Stimulated activated CD4-positive, alpha-beta T cell treated with anti-CD3 and anti-CD28 coated beads, Interleukin-12 subunit alpha, Interleukin-12 subunit beta, amount 100 ng/mL, for 4 hours (primary cell): ENCODE measurements at places on chromosomes 3 and 15.

DNA sequence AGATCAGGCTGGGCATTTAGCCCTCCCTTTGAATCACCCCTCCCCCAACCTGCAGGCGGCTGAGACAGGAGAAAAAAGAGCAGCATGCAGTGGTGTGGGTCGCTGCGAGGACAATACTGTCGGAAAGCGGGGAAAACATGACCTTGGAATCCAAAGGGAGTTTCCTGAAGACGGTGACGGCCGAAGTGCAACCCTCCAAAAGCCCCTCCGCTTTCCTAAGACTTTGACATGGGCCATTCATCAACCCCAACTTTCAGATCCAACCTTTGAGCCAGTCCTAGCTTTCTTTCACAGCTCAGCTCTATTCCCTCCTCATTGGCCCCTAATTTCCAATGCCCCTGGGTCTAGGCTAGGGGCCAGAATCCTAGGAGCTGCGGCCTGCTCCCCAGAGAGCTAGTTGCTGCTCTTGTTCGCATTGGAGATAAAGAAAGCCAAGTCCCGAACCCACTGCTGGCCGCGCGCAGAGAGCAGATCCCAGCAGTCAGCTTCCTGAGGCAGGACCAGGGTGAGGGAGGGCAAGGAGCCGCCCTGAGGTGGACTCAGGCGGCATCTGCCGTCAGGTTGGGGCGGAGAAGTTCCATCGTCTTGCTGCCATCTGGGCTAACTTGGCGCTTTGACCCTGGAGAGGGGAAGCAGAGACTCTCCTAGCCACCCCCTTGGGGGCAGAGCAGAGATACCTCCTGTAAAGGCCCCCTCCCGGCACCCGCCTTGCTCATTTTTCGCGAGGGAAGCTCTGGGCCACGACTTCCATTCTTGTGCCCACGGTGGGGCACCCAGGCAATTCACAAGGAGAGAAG, 914 bp downstream of the ZIC4 start:
- DNase-seq = no peak

DNA sequence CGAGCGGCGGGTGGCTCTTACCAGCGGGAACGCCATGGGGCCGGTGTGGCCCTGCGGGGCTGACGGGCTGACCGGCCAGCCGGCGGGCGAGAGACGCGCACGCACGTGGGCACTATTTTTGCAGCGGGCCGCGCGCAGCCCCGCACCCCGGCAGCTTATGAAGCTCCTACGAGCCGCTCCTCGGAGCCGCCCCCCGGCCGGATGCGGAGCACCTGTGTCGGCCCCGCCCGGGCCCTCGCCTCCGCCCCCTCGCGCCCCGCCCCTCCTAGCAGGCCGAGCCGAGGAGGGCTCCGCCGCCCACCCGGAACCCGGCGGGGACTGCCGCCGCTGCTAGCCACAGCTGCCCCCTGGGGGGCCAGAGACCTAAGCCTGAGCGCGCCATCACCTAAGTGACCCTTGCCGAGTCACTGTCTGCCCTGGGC, 683 bp upstream of the CPEB1 start:
- DNase-seq = peak; percentile 56

DNA sequence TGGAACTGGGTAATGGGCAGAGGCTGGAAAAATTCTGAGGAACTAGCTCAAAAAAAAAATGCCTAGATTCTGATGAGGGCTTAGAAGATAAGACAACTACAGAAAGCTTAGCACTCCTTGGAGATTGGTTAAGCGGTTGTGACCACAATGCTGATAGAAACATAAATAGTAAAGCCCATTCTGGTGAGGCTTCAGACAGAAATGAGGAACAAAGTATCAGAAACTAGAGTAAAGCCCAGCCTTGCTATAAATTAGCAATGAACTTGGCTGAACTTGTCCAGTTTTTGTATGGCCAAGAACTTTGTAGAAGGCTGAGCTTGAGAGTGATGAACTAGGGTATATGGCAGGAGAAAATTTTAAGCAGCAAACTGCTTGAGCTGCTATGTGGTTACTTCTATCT, 25.4 kb downstream of the GOLGB1 start:
- no peak for DNase-seq

GRCh38 chr3:61772456-61772855, 211.1 kb downstream of the PTPRG start:
- no peak for DNase-seq

DNA sequence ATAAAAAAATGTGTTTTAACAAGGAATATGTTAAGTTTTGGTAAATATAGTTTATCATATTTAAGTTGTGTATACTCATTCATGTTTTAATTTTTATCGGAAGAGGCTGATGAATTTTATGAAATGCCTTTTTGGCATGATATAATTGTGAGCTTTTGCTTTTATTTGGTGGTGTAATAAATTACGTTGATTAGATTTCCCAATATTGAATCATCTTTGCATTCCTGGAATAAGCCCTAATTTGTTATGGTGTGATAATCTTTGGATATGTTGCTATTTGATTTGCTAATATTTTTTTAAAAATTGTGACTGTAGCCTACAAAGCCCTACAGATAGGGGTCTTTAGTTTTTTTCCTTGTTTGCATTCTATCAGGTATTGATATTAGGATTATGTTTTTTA, 107.4 kb downstream of the IGF1R start:
- DNase-seq = no peak

DNA sequence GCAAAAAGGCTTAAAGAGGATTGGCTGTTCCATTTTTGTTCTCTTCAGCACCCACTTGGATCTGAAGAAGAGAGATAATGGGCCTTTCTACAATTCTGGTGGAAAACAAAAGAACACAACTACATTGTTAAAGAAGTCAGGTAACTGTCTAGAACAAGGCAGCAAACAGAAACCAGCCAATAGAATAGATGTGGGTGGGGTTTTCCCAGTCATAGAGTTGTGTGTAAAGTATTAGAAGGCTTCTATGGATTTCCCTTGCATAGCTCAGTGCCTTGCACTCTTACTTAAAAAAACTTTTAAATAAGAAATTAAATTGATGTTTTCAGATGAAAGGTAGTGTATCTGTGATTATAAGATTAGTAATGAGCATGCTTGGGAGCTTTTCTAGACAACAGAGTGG, 462.7 kb upstream of the ATP11B start:
- DNase-seq = no peak

DNA sequence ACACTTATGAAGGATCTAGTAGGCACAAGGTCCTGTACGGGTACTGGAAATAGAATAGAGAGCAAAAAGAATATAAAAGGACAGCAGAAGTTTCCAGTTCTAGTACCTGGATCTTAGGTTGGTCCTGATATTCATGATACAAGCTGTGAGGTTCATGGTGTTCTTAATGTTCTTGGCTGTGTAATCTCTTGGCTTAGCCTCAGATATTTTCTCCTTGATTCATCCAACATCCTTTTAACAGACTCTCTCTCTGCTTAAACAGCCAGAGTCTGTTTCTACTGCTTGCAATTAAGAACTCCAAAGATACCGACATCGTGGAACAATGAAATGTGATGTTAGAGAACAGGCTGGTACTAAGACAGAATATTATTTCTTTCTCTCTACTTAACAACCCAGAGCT, 49.9 kb downstream of the CNTN3 start:
- DNase-seq = no peak
